Fibroblast of upper back skin (primary cell): ENCODE measurements at places on chromosomes 5 and 9.

DNA sequence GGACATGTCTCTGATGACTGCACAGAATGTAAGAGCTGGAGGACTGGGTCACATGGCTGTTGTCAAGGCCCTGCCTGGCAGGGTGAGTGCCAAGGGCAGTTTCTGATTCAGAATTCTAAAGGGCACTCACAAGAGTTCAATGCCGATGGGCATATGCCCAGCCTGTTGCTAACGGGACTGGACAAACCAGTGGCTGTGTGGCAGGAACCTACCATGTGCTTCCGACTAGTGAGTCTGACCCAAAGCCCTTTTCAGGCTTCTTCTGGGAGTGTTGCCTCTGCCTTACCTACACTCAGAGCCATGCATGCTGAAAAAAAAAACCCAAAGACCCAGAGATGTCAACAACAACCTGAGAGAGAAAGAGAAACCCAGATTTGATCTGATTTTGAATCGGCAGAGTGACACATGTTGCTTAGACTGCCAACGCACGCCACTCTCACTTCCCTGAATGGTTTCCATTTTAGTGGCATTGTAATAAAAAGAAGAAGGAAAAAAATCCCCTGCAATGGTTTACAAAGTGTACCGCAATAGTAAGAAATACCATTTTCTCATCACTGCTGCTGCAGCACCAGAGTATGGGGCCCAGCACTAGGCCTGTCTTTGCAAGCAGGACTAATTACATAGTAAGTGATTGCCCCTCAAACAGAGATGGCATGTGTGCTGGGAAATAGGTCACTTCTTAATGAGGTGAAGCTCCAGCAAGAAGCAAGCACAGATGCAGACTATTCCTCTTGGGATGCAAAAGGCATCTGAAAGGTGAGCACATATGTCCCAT lies 194.3 kb downstream of the PALM2AKAP2 start:
- no peak for DNase-seq

DNA sequence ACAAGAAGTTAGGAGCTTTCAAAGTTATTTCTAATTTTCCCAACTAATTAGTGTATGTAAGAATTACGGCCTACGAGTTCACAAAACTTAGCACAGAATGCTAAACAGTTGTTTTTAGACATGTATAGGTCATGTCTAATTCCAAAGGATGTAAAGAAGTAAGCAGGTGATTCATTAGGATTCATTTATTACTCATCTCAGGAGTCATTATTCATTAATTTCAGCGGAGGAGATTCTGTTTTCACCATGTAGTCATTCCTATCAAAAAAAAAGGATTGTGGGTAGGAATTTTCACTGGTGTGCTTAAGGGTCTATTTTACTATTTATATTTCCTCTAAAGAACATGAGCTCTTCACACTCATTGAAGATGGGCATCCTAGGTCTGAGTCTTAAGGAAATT lies 532.2 kb downstream of the ACTL7B start:
- no peak for DNase-seq

DNA sequence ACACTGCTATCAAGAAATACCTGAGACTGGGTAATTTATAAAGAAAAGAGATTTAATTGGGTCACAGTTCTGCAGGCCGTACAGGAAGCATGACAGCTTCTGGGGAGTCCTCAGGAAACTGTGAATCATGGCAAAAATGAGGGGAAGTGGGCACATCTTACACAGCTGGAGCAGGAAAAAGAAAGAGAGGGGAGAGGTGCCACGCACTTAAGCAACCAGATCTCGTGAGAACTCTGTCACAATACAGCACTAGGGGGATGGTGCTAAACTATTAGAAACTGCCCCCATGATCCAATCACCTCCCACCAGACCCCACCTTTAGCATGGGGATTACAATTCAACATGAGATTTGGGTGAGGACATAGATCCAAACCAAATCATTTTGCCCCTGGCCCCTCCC lies 105.5 kb upstream of the CPLX2 start:
- DNase-seq, result no peak

DNA sequence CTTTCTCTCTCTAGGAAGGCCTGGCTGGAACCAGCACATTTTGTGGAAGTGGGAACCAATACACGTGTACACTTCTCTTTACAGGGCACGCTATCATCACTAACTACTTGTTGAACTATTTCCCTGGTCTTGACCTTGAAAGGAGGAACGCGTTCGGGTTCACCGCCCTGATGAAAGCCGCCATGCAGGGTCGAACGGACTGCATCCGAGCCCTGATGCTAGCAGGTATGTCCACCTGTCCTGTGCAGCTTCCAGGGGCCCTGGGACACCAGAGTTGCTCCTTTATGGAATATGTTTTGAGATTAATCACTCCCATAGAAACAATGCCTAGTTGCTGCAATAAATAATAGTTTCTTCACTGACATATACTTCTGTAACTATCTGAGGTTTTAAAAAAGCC lies 74.1 kb downstream of the ANKRD33B start:
- DNase-seq, result no peak

DNA sequence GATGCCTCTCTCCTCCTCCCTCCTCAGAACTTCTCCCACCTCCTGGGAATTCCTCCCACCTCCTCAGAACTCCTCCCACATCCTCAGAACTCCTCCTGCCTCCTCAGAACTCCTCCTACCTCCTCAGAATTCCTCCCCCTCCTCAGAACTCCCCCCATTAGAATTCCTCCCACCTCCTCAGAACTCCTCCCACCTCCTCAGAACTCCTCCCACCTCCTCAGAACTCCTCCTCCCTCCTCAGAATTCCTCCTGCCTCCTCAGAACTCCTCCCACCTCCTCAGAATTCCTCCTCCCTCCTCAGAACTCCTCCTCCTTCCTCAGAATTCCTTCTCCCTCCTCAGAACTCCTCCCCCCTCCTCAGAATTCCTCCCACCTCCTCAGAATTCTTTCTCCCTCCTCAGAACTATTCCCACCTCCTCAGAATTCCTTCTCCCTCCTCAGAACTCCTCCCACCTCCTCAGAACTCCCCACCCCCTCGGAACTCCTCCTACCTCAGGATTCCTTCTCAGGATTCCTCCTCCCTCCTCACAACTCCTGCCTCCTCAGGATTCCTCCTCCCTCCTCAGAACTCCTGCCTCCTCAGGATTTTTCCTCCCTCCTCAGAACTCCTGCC lies 23.9 kb downstream of the SLC46A2 start:
- DNase-seq, result peak; percentile 83

DNA sequence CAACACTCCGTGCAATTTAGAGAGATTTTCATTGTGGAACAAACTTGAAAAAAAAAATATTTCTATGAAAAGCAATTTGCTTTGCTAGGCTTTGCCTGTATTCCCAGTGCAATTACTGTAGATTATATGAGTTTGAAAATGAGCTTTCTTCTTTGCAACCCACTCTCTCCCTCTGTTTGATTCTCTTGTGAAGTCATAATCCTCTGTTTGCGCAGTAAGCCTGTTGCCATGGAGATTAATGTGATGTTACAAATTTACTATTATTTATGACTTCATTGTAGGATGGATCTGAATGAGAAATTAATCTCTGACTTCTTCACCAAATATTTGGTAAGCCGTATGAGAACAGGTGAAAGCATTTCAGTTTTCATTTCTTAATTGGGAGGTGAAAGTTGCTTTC lies 320.3 kb downstream of the SPATA31D1 start:
- no peak for DNase-seq

DNA sequence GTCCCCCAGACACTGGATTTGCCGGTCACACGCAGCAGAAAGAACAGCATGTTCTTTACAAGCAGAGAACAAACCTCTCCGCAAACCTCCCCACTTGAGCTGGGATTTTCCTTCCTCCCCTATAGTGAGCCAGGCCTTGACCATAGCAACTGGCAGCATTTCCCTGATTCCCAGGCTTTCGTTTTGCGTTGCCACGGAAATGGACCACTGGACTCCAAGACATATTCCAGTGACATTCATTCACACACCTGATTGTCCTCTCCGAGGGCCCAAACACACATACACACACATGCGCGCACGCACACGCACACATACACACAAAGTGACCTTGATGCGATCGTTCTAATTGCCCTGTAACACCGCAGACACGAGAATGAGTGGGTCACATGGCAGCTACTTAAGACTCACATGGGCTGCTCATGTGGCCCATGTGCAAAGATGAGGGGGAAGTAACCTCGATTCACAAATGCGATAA lies 80.9 kb upstream of the CPEB4 start:
- DNase-seq, result no peak

DNA sequence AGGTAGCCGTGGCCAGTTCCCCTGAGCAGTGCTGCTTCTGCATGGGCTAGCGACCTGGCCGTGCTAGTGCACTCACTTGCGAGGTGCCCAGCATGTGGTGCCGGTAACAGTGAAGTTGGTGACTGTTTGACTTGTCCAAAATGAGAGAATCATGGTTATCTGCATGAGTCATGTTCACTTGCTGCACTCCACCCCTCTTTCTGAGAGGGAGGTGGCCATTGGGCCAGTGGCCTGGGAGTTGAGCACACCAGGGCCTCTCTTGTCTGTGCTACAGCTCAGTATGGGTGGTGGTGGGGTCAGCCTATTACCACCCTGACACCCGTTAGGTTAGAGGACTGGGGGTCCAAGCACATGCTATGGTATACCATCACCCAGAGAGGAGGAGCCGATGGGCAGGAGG lies 55.4 kb upstream of the GARNL3 start:
- DNase-seq, result no peak

GRCh38 chr5:1163879-1164278 lies 37.5 kb upstream of the SLC6A19 start:
- DNase-seq, result no peak

GRCh38 chr5:31531543-31531887 lies 378 bp downstream of the DROSHA start:
- DNase-seq, result peak; percentile 14

DNA sequence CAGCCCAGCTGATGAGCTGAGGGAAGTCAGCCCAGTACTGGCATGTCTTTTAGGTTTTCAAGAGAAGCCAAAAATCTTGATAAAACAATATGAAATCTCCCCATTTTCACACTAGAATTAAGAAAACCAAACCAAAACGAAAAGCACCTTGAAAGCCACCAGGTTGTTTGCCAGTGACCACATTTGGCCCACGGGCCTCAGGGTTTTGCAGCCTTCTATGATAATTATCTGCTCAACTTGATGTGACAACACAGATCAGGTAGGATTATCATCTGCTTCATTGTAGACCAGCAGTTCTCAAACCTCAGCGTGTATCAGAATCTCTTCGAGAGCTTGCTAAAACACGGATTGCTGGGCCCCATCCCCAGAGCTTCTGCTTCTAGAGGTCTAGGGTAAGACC lies 101.4 kb downstream of the GALNT10 start:
- no peak for DNase-seq

- DNase-seq, result no peak
These were observed 112.8 kb upstream of the IRX4 start for GRCh38 chr5:1995491-1995890.

- peak; percentile 76 for DNase-seq
These were observed 74.5 kb downstream of the ADAMTS12 start for GRCh38 chr5:33817301-33817700.

GRCh38 chr9:131258698-131259431 lies 17.4 kb downstream of the FAM78A start:
- no peak for DNase-seq

GRCh38 chr9:136209232-136209631 lies 4.3 kb upstream of the LHX3 start:
- no peak for DNase-seq

GRCh38 chr9:28234133-28234893 lies 661.0 kb upstream of the C9orf72 start:
- peak; percentile 66 for DNase-seq

DNA sequence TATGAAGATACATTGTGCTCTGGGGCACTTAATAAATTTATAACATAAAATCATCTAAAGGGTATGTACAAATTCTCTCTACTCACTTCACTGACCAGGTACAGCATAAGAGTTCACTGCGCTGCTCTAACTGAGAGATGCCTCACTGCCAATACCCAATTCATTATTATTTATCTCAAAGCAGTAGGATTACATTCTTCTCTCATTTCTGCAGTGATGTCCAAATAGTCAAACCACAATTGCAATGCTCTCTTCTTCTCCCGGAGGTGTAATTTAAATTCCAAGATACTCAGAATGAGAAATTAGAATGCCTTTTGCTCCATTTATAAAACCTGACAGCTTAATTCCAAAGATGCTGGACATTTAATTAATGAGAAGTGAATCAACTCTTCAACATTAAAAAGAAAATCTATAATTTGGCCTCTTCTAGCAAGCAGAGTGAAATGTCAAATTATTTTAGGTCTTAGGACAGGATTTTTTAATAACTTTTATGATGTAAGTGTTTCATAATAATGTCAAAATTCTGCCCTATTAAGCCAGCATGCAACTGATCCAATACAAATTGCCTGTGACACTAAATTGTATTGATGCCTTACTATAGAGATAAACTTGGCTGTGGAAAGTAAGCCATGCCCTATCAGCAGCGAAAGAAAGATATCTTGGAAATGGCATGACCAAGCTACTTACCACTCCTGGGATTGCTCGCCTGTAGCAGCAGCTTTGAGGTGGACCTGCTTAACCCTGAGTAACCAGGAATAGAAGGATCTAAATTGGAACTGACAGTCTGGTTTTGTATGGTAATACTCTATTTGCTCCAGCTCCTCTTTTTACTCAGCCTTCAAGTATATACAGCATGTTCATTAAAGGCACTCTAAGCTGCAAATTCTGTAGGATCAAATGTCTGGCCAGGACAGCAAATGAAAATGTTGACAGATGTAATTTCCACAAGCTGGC lies 374.2 kb upstream of the TYRP1 start:
- DNase-seq, result no peak

GRCh38 chr5:56838409-56839039 lies 23.2 kb downstream of the MAP3K1 start:
- DNase-seq, result peak; percentile 81

DNA sequence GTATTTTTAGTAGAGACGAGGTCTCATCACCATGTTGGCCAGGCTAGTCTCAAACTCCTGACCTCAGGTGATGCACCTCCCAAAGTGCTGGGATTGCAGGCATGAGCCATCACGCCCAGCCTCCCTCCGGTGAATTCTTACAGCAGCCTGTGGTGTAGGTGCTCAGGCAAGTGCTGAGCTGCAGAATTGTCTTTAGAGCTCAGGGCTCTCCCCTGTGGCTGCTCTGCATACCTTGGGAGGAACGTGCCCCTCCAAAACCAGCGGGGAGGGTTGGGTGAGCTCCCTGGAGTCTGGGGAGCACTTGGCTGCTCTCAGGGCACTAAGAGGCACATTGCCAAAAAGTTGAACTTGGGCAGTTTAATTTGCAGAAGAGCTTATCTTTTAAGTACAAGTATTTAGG lies 29.4 kb downstream of the SECISBP2 start:
- DNase-seq, result no peak

GRCh38 chr9:73294336-73294735 lies 142.7 kb downstream of the ANXA1 start:
- DNase-seq, result no peak

DNA sequence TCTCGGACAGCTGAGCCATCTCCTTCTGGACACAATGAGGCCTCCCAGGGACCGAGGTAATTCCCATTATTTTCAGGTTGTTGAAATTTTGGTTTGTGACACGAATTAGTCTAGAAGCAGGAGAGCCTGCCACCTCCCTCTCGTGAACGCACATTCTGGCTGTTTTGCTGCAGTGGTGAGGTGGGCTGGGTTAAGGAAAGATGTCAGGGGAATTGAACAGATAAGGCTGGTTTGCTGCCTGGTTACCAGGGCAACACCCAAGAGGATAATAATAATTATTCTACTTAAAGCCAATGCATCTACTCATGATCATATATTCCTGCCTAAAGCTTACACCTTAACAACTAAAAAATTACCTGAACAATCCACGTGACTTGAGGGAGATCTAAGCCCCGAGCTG lies 38.1 kb downstream of the DDX31 start:
- no peak for DNase-seq

- no peak for DNase-seq
These were observed 7.9 kb downstream of the ELOVL7 start for GRCh38 chr5:60836131-60836530.

GRCh38 chr9:125515983-125516940 lies 190.7 kb downstream of the MAPKAP1 start:
- DNase-seq, result no peak
